ENCODE measurements at places on chromosomes 5 and 9. TPM values are rescaled to one million over a fixed set of nuclear protein-coding genes. Genes with fewer than 3 reads are reported as not detected.

GRCh38 chr5:172486451-172486850 is 32.1 kb upstream of the SH3PXD2B start:
- H3K27ac ChIP-seq = no peak overlapping the region
- H3K4me3 ChIP-seq = no peak overlapping the region
- H3K4me1 ChIP-seq = no peaks in the 10 kb centered on the region
- no peaks in the 10 kb centered on the region for H3K36me3 ChIP-seq
- no peak for DNase-seq

TOR2A gene
- 21.7 TPM for total RNA-seq

DNA sequence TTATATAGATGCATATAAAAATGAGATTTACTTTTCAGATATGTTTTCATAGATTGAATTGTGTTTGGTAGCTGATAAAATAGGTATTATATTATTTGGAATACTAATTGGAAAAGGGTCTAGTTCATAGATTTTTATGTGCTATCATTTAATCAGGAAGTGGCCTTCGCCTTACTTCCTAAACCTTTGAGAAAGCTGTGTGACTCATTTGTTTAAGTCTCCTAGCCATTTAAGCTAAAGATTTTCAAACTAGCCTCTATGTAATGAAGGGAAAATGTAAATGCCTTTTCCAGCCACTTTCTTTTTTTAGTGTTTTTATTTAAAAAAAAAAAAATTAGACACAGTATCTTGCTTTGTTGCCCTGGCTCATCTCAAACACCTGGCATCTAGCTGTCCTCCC is 97.5 kb downstream of the DMXL1 start:
- peaks cover 33% of the 10 kb centered on the region for H3K36me3 ChIP-seq
- H3K27me3 ChIP-seq = no peaks in the 10 kb centered on the region
- no peak overlapping the region for H3K4me3 ChIP-seq
- DNase-seq = no peak

GRCh38 chr9:19488721-19489120 is 79.9 kb downstream of the ACER2 start:
- peaks cover 6% of the 10 kb centered on the region for H3K4me1 ChIP-seq
- H3K27me3 ChIP-seq = peaks cover 2% of the 10 kb centered on the region
- no peak overlapping the region for H3K27ac ChIP-seq
- no peaks in the 10 kb centered on the region for H3K36me3 ChIP-seq

RMND5B gene
- 21.4 TPM for total RNA-seq

FAM221B gene
- total RNA-seq = not detected

GRCh38 chr9:89993678-89994630 is 389.1 kb downstream of the GADD45G start:
- no peak for DNase-seq
- H3K36me3 ChIP-seq = no peaks in the 10 kb centered on the region
- no peak overlapping the region for H3K27ac ChIP-seq
- H3K27me3 ChIP-seq = no peaks in the 10 kb centered on the region
- H3K4me3 ChIP-seq = no peak overlapping the region
